ENCODE measurements at places on chromosomes 2 and 18.

GRCh38 chr18:45920367-45920766 lies 46.8 kb downstream of the EPG5 start:
- DNase-seq = no peak

GRCh38 chr2:151727593-151728552 lies 6.4 kb downstream of the NEB start:
- DNase-seq = no peak

DNA sequence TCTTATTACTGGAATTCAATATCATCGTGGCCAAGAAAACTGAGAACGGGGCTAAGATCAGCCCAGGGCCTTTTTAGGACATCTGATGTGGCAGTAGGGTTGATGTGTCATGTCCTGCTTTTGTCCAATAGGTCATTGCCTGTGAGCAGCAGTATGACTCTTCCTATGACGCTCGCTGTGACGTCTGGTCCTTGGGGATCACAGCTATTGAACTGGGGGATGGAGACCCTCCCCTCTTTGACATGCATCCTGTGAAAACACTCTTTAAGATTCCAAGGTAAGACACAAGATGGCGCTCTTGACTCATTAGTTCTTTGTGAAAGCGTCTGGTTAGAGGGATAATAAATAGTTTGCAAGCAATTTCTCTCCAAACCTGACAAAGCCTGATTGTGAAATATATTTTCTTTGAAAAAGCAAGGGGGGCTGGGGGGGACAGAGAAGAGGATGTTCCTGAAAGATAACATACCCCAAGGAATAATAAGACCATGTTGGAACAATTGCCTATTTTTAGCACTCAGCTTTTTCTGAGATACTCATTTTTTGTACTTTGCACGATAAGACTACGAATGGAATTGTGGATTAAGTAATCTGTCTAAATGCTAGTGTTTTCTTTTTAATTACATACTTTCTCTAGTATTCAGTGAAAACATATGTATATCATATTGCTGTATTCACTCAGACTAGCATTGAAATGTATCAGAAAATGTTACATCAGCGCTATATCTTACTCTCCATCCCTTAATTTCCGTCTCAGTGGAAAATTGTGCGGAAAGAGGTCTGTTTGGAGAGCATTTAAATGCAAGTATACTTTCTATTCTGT lies 58.1 kb downstream of the MYO3B start:
- DNase-seq = peak; percentile 78

DNA sequence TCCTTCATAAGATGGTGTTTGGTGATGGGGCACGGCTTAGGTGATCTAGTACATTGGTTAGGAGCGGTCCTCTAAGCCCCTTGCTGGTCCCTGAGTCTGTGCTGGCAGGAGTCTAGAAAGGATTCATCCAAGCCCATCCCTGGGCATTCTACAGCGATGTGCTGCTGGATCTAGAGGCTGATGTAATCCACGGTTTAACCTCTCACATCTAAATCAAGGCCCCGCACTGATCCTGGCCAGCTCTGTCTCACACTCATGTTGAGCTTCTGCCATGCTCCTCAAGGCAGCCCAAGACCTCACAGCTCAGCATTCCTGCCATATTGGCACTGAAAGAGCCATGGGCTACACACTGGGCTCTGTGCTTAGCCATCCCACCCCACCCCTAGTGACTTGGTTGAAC lies 664.8 kb downstream of the STK39 start:
- DNase-seq = no peak

- DNase-seq = no peak
Observed at GRCh38 chr2:220077488-220077887, 450.1 kb downstream of the SLC4A3 start.

GRCh38 chr18:79502782-79503181 lies 107.1 kb downstream of the NFATC1 start:
- DNase-seq = no peak

DNA sequence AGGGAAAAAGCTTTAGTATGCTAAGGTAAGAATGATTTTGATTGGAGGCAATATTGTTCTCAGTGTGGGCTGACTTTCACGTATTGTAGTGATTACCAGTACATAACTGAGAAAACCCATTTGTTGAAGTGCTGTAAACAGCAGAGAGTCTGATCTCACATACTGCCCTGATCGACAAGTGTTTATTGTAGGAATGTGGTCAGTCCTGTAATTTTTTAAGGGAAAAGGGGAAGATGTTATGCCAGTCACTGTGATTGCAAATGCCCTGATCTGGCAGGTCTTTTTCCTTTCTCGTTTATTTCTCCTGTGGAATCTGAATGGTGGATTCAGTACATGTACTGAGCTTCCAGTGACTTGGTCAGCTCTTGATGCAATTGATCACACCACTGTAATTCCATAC lies 11.5 kb downstream of the SPATS2L start:
- no peak for DNase-seq

DNA sequence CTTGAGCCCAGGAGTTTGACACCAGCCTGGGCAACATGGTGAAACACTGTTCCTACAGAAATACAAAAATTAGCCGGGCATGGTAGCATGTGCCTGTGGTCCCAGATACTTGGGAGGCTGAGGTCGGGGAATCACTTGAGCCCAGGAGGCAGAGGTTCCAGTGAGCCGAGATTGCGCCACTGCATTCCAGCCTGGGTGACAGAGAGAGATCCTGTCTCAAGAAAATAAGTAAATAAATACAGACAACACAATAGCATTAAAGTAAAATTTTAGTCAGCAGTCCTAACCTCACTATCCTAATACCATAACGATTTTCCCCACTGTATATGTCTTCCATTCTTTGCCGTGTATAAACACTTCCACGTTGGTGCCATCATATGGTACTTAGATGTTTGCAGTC lies 83.0 kb upstream of the MBOAT2 start:
- DNase-seq = no peak

DNA sequence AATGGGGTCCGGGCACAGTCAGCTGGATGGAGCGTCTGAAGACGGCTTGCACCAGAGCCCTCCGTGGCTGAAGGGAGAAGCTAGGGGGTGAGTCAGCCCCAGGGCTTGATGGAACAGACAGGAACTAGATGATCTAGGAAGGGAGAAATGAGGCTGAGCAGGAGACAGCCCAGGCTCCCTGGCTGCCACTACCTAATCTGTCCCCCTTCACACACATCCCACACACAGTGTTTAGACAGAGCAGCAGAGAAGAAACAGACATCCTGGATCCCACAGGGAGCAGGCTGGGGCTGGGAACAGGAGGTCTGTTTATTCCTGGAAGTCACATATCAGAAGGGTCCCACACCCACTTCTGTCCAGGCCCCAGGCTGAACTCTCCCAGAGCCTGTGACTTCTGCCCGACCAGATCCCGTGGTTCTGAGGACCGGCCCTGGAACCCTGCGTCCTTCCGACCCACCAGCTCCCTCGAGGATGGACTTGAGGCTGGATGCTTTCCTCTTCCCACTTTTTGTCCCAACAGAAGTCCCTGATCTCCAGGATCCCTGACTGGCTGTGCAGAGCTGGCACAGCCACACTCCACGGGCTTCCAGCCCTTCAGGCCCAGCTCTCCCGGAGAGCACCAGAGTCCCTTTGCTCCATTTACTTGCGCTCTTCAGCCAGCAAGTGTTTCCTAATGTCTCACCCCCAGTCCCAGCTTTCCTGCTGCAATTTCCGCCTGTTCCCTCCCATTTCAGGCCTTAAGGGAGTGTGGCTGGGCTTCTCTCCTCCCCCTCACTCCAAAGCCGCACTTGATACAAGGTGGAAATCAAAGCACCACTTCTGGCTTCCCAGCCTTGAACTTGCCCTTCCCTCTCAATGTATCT lies 1.5 kb upstream of the GPBAR1 start:
- DNase-seq = no peak

DNA sequence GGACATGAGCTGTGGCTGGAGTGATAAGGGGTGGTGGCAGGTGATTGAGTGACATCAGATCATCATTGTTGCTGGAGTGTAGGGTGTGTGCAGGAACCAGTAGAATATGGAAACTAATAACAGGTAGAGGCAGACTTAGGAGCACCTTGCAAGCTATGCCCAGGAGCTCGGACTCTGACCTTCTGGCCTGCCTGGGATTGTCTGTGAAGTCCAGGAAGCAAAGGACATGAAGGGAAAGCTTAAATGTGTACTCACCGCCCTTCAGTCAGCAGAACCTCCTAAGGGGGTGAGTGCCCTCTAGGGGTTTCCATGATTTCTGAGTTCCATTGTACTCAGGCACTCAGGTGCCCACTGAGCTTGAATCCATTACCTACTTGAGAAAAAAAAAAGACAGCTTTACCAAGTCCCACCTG lies 104.2 kb downstream of the CRIM1 start:
- DNase-seq = peak; percentile 56

GRCh38 chr2:71895320-71896161 lies 252.1 kb downstream of the CYP26B1 start:
- DNase-seq = no peak

GRCh38 chr18:9365406-9365805 lies 30.8 kb downstream of the TWSG1 start:
- no peak for DNase-seq

DNA sequence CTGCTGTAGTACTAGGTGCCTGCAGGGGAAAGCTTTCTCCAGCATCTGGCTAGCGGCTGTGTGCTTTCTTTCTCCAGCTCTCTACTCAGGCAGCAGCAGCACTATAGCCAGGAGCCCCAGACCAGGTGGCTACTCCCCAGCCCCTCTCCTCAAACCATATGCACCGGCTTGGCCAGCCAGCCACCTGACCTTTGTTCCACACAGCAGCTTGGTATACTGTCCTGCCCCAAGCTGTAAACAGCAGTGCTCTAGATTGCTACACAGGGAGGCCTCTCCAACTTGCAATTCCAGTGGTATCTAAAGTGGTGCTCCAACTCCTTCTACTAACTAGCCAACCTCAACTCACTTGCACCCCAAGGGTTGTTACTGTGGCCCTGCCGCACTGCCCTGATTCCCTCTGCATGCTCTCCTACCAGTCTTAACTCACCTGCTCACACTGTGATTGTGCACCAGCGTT lies 19.6 kb downstream of the LDAH start:
- DNase-seq = no peak

- peak; percentile 58 for DNase-seq
Observed at GRCh38 chr2:17752892-17753802, 463 bp downstream of the SMC6 start.

DNA sequence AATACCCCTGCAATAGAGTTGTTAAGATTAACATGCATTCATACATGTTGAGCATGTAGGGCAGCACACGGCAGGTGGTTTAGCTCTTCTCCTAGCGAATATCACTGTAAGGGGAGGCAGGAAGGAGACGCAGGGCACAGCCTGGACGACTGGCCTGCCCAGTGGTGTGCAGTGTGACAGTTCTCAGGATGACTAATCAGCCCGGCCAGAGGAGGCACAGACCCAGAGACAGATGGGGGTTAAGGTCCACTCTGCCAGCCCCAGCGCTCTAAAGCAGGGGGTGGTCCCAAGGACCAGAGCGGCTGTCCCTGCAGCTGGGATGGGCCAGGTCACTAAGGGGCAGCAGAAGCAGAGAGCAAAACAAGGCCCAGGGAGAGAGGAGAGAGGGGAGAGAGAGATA lies 63.7 kb downstream of the RNF152 start:
- no peak for DNase-seq

- DNase-seq = no peak
Observed at GRCh38 chr2:238434846-238435751, 8.4 kb downstream of the ASB1 start.

DNA sequence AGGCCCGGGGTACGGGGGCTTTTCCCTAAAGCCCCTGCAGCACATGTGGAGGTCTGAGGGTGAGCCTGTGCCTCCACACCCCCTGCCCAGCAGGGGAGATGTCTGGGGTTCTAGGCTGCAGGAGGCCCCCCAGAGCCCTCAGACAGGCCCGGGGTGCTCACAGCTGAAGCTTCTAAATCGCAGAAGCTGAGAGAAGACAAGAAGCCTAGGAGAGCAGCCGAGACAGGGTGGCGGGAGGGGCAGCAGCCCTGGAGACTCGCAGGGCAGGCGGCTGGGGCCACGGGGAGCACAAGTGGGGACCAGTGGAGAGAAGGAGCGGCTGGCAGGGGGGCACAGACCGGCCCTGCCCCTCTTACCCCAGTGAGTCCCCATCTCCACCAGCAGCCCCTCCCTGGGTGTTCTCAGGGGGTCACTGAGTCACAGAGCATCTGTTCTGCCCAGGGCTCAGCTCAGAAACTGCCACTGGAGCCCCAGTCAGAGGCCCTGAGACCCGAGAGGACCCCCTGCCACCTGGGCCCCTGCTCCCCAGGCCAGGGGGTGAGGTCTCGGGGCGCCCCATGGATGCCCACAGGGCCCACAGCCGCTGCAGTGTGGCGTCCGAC lies 26.1 kb downstream of the GPC1 start:
- no peak for DNase-seq

DNA sequence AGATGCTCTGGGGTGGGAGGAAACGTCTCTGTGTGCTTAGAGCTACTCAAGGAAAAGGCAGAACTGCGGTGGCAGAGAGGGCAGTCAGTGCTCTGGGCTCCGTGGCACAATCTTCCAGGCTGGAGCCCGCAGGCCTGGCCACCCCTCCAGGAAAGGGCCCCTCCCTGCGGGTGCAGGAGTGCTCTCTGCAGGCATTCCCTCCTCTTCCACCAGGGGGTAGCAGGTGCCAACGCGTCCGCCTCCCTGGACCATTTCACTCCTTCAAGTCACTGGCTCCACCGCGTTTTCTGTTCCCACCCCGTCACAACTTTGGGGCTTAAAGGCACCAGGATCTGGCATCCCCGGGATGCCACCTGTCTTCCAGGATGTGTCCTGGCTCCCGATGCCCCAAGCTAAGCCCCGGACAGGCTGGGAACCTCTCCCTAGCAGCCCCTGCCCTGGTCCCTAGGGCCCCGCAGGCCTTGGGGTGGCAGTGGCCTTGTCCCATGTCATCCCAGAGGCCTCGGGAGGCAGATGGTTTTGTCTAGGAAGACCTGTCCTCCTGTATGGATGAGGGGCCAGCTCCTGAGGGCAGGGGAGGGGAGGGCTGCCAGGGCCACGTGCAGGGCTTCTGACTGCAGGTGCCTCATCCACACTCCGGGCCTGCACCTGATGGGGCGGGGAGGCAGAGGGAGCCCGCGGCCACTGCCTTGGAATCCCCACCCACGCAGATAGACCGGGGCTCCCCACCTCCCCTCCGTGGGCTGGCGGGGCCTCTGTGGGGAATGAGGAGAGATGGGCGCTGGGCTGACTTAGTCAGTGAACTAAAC lies 26.4 kb downstream of the KCNIP3 start:
- peak; percentile 87 for DNase-seq

GRCh38 chr18:63320975-63321265 lies 1.4 kb upstream of the BCL2 start:
- no peak for DNase-seq

GRCh38 chr18:79799619-79800370 lies 2.1 kb downstream of the KCNG2 start:
- no peak for DNase-seq

Data from iPS-NIHi11 (cell line).